HS-5 (cell line): ENCODE measurements at places on chromosomes 12 and 14.

DNA sequence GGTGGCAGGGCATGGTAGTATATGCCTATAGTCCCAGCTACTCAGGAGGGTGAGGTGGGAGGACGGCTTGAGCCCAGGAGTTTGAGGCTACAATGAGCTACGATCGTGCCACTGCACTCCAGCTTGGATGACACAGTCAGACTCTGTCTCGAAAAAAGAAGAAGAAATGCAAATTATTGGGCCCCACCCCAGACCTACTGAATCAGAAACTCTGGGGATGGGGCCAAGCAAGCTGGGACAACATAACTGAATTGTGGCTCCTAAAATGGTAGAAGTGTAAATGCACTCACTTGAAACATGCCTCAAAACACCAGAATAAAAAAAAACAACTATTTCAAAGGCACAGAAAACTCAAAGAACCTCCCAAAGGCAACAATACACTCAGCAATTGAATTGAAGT lies 37.0 kb downstream of the CIT start:
- no peak for DNase-seq

- no peak for DNase-seq
Observed at GRCh38 chr12:71262466-71262865, 104.7 kb upstream of the TSPAN8 start.

DNA sequence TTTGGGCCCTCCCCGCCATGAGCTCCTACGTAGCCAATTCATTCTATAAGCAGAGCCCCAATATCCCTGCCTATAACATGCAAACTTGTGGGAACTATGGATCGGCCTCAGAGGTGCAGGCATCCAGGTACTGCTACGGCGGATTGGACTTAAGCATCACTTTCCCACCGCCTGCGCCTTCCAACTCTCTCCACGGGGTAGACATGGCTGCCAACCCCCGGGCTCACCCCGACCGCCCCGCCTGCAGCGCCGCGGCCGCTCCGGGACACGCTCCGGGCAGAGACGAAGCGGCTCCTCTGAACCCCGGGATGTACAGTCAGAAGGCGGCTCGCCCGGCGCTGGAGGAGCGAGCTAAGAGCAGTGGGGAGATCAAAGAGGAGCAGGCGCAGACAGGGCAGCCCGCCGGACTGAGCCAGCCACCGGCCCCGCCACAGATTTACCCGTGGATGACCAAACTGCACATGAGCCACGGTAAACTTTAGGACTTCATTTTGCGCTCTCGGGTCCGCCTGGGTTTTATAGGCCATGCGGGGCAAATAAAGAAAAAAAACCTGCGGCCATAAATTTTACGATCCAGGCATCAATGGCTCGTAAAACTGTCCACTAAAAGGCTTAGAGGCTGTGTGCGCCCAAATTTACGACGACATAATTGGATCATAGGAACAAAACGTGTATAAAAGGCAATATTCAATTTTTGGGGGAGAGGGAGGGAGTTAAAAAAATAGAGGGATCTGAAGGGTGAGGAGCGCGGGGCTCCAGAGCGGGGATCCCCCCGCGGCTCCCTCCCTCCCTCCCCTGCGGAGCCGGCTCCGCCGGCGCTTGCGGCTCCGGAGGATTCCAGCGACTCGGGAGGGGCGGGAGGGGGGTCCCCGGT lies 493 bp downstream of the HOXC5 start:
- no peak for DNase-seq

DNA sequence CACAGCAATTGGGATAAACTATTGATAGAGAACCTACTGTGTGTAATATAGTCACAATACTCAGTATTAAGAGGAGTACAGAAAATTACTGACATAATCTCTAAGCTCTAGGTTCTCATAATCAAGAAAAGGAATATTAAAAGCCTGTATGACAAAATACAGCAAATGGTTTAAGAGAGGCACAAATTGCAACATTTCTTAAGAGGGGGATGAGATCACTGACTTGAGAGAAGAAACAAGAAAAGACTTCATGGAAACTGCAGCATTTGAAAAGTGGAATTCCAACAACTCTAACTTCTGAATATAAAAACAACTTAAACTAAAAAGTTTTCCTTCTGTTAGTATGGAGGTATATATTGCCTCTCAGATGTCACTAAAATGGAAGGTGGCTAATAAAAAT lies 89.7 kb downstream of the NUMB start:
- no peak for DNase-seq

DNA sequence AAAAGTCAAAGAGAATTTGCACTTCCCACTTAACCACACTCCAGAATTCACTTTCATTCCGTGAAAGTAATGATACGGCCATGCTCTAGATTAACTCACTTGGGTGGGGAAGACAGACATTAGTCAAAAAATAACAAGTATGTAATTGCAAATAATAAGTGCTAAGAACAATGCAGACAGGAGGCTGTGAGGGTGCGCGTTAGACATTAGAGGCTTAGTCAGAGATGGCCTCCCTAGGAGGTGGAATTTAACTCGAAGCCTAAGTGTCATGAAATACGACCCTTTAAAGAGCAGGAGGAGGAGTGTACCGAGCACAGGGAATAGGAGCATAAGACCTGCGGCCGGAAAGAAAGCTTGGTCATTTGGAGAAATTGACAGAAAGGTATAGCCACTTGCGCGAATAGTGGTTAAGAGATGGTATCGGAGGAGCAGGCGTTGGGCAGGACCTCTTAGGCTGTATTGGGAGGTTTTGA lies 628 bp downstream of the SNRPF start:
- DNase-seq = peak; percentile 29

- DNase-seq = no peak
Observed at GRCh38 chr12:130136509-130137039, 25.7 kb upstream of the FZD10 start.

DNA sequence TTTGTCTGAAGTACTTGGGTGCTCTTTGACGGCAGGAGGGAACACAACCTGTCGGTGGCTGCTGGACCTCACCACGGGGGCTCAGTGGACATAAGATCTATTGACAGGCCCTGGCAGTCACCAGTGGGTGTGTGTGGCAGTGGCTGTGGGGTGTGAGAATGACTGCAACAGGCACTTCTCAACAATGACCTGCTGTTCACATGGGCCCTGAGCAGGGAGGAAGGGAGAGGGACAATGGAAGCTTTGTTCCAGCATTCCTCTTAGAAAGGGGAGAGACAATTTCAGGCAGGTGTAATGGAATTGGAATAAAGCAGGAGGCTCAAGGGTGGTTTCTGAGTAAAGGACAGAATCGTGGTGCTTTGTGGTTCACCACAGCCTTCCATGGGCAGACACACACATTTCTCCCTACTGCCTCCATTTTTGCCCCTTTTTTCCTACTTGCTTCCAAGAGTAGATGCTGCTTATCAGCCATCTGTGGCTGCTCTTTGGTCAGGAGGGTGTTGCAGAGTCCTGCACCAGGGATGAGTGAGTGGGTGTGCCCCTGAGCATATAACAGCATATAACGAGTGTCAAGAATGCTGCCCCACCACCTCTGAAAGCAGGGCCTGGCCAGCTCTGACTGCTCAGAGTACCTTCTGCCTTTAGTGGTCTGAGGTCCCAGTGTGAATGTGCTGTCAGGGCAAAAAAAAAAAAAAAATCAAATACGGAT lies 267.7 kb downstream of the RASSF9 start:
- no peak for DNase-seq

DNA sequence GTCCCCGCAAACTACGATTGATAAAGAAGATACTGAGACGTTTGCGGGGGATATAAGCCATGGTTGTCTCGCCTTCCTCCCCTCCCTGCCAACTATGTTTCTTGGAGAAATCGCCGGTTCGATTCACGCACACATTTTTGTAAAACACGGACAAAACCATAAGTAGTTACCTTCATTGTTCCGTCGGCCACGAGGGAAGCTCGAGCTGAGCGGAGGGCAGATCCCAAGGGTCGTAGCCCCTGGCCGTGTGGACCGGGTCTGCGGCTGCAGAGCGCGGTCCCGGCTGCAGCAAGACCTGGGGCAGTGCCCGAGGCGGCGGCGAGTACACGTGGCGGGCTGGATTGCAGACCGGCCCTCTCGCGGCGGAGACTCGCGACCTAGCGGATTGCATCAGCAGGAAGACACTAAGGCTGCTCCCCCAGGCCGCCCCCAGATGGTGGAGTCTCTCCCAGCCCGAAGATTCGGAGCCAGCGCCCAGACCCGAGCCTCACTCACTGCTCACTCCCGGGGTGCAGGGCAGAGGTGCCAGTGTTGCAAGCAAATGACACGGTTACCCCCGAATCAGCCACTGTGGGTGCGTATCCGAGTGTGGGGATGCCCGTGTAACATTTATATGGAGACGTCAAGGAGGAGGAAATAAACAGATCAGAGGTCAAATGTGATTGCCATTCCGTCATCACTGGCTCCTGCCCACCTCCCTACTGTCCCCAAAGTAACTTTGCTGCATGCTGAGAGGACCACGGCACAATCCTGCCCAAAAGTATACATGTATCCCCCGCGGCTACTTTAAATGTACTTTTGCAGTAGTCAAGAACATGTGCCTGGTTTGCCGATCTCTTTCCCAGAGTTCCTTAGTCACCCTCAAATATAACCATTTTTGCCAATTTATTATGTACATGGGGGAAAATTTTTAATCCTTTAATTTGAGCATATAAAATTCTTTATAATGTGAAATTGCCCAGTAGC lies at the start of gene BCAT1:
Gene BCAT1, minus strand, starts transcription at position 345 of the 966 bp plus-strand sequence. Its CDS starts 169 bp downstream, at position 176.
- peak; percentile 53 for DNase-seq

- no peak for DNase-seq
Observed at GRCh38 chr12:76173756-76174155, 89.3 kb upstream of the NAP1L1 start.

DNA sequence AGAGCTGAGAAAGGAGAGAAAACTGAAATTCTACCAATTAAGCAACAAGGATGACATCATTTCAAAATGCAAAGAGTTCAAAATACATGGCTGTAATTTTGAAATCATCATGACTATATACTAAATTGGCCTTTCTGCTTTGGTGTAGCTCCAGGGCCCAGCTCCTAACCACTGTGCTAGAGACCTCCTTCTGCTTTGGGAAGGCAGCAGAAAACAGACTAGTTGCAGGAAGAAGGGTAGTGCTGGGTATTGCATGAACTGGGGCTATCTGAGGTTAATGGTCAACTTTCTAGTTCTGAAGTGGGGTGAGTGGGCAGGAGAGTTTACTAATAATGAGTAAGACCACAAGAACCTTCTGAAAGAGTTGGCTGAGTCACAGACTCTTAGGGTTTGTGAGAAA lies 66.2 kb downstream of the PTGER2 start:
- no peak for DNase-seq

DNA sequence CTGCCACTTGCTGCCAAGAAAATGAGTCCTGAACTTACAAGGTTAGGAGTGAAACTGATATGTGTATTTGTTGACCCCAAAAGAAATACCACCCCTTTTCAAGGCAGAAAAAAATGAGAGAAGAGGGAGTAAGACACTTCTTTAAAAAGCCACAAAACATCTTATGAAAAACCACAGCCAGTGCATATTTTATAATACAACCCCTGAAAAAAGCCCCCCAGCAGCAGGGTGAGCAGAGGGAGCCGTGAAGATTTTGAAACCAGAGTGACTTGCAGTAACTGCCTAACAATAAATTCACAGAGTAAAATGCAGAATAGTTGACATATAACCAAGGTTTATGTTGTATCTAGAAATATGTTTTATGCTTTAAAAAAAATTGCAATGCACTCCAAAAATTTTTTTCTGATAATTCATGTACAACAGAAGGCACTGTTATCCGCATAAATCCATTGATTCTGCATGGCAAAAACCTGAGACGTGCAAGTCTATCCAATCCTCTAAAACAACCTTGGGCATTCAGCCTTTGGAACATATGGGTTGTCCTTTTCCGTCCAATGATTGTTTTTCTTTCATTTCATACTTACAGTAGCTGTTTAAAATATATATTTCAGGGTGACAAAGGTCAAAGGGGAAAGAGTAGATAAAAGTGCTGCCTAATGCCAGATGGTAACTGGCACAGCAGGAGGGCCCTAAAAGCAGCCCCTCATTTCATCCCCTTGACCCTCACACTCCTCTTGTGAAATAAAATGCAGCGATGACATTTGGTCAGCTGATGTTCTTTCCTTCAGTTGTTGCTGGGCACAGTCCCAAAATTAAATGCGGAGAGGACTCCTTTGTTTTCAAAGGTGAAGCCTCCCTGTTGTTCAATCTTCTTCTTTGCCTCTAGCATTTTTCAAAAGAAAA lies 65.3 kb downstream of the IPO8 start:
- DNase-seq = no peak
